ENCODE measurements at places on chromosomes 7 and 10. TPM values are rescaled to one million over a fixed set of nuclear protein-coding genes. Genes with fewer than 3 reads are reported as not detected.

Gene SLC16A9
- polyA plus RNA-seq, result 0.19 TPM

Gene WDFY4
- polyA plus RNA-seq, result 255 TPM

Gene PIK3AP1
- 167 TPM for polyA plus RNA-seq

Gene CHRM2
- polyA plus RNA-seq, result not detected

Gene ARHGEF35
- 0.34 TPM for polyA plus RNA-seq

Gene CAMK1D
- 34.1 TPM for polyA plus RNA-seq

Gene AMPH
- not detected for polyA plus RNA-seq

Gene TMEM140
- 3.6 TPM for polyA plus RNA-seq

Gene LIPF
- not detected for polyA plus RNA-seq
